Nephron progenitor cell (in vitro differentiated cells): ENCODE measurements at places on chromosomes 7 and 10.

DNA sequence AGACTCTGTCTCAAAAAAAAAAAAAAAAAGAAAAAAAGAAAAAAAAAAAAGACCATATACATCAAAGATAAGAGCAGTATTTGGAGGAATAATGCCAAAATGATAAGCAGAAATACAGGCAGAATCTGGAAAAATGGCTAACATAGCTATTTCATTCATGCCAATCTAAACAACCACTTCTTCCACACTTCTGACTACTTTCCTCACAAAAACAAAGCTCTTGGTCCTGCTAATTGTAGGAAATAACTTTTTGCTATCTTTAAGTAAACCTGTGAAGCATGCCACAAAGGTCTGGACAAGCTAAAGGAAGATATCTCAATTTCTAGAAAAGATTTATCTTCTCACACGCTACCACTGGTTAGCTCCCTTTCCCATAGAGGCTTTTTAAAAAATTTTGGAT lies 30.4 kb downstream of the MICU1 start:
- DNase-seq = no peak

DNA sequence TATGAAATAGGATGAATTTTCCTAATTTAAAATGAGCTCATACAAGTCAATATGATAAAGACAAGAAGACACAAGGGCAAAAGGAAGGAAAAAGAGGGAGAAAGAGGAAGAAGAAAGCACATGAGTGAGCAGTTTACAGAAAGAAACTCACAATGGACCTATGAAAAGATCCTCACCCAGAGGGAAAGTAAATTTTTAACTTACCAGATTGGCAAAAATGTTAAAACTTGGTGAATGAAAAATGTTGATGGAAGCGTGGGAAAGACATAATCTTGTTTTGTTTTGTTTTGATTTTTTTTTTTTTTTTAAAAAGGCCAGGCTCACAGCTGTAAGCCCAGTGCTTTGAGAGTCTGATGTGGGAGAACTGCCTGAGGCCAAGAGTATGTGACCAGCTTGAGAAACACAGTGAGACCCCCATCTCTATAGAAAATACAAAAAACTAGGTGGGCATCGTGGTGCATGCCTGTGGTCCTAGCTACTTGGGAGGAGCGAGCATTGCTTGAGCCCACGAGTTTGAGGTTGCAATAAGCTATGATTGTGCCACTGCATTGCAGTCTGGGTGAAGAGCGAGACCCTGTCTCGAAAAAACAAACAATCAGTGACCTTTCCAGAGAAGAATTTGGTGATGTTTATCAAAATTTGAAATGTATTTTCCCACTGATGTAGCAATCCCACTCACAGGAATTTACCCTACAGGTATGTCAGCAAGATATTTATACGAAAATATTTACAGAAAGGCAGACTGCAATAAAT lies 152.9 kb upstream of the ASAH2 start:
- DNase-seq = no peak

DNA sequence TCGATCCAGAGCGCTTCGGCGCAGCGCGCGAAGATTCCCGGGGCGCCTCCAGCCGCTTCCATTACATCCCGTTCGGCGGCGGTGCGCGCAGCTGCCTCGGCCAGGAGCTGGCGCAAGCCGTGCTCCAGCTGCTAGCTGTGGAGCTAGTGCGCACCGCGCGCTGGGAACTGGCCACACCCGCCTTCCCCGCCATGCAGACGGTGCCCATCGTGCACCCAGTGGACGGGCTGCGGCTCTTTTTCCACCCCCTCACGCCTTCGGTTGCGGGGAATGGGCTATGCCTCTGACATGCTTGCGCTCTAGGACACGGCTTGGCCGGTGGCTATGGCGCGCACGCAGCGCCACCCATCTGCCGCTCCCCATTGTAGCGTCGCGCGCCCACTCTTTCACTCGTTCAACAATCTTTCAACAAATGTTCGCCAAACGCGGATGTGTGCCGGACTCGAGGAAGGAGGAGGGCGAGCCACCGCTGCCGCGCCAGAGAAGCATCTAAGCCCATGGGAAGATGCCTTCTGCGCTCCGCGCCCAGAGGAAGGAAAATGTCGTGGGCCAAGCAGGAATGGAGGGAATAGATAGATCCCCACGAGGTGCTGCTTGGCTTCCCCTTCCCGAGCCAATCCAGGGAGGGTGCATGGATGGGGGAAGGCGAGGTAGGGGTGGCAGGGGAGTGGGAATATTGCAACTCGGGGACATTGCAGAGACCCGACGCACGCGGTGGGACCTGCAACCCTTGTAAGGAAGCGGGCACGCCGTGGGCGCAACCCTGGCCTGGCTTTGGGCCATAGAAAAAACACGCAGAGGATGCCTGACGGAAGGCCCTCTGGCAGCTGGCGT lies 5.1 kb upstream of the CYP26A1 start:
- peak; percentile 72 for DNase-seq

DNA sequence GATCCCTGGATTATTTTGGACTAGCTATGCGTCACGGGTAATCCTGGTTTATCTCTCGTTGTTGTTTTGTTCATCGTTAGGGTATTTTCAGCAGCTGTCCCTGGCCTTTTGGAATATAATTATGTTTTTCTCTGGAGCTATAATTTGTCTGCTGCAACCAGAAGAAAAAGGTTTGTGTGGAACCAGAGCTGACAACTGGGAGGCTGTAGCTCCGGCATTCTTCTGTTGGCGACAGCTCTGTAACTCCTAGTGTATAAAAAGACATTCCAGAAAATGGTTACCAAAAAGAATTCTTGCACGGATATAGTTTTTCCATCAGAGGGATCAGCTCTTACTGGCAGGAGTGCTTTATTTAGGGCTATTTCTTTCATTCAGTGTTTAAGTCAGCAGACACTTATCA lies 130.9 kb upstream of the PRR15 start:
- DNase-seq = no peak

DNA sequence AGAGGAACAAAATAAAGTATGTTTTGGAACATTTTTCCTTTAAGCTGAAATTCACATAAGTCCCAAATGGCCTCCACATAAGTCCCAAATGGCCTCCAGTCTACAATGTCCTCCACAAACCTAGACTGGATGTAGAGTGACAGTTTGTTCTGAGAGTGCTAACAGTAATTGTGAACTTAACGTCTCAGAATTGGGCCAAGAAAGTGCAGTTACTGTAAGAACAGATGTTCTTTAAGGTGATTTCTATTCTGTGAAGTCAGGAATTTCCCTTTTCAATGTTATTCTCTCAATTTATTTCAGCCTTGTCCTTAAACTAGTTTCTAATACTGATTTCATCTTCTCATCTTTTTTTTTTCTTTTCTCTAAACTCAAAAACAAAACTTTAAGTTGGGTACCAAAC lies 188.7 kb upstream of the SEMA3E start:
- DNase-seq = no peak

DNA sequence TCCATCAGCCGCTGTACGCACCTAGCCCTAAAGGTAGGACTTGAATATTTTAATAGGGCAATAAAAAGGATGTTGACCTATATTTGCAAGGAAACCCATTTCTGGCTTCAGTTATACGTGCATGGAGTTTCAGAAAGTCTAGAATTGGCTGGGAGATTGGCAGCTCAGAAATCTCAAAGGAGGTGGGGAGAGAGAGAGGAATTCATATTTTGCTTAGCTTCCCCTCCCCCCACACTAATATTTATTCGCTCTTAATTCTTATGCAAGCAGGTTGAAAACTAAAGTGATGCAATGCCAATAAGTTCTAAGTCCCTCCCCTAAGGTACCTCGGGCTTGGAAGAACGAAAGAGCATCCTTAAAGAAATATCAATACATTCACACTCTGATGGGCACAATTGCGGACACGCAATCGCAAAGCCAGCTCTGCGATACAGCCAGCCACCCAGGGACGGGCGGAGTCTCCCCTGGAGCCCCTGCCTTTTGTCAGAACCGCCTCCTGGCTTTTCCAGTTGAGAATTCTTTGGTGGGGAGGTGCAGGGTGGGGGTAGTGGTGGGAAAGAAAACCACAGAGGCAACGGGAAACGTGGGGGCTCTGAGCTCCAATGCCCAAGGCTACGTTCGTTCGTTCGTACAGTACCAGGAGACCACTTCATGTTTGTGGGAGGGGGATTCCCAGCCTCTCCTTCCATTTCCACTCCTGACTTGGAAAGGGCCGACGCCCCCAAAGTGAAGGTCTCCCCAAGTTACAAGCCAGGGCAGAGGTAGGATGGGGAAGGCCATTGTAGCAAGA lies 1.3 kb downstream of the SHH start:
- DNase-seq = no peak

GRCh38 chr7:158763454-158764033 lies 58.9 kb upstream of the NCAPG2 start:
- no peak for DNase-seq

DNA sequence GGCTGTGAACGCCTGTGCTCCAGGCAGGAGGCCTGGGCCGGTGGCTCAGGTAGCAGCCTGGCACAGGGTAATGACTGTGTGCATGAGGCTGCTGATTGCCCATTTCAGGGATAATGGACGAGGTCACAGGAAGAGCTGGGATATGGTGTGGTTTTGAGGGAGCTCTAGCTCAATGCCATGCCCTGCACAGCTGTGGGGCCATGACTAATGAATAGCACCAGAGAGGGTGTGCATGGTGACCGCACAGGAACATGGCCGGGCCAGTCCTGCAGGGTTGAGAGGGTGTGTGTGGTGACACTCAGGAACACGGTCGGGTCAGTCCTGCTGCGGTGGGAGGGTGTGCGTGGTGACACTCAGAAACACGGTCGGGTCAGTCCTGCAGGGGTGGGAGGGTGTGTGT lies 21.8 kb downstream of the NKX6-2 start:
- DNase-seq = no peak

- no peak for DNase-seq
Observed at GRCh38 chr7:41033500-41033899, 669.4 kb downstream of the INHBA start.

- DNase-seq = no peak
Observed at GRCh38 chr7:40720416-40720815, 585.6 kb downstream of the SUGCT start.

GRCh38 chr7:116859323-116859722 lies 3.1 kb upstream of the CAPZA2 start:
- DNase-seq = no peak

DNA sequence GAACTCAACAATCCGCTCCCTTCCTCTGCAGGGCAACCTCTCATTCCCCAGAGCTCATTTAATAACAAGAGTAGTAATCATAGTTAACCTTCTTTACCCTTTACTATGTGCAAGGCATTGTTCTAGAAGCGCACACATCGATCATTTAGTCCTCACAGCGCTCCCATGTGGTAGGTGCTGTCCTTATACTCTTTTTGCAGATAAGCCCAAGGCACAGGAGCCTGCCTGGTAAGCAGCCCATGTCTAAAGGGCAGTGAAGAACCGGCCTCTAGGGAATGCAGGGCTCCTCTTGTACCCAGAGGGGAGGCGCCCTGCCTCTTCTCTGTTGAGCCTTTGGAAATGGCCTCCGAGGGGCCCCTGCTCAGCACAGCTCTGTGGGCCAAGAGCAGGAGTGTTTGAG lies 14.3 kb downstream of the CHST3 start:
- DNase-seq = no peak

GRCh38 chr7:93448176-93448575 lies 126.3 kb downstream of the CALCR start:
- no peak for DNase-seq

DNA sequence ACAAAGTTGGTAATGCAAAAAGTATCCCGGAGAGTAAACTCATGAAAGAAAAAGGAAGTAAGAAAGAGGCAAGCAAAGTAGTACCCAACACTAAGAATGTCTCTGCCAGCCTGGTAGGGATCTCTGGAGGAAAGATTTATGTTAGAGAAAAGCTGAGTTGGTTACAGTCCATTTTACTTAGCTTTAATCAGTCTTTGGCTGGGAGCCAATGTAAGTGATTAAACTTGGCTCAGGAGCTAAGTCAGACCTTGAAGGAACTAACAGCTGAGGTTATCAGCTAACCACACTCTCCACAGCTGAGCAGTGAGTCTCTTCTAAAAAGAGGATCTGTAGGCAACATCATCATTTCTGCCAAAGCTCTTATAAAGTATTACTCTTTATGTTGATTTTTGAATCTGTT lies 148.0 kb downstream of the ANKRD7 start:
- DNase-seq = no peak

- no peak for DNase-seq
Observed at GRCh38 chr10:43068136-43068395, 8.8 kb upstream of the RET start.

GRCh38 chr10:114990586-114990985 lies 52.6 kb downstream of the TRUB1 start:
- no peak for DNase-seq

DNA sequence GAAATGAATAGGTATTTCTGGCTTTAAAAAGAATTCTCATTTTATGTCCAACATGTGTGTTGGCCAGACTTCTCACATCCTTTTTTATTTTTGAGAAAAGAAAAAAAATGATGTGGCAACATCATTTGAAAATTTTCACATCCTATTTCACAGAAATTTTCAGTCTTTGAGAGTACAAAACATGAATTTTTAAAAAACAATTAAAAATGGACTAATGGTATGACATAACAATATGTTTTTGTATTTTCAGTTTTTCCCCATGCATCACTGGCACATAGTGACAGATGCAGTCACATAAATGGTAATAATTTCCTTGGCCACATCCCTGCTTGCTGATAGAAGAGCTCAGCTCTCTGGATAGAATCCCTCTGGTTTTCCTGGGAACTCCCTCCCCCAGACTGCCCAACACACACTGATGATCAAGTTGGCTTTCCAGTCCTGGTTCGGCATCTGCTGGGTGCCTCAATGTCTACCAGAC lies 188.5 kb upstream of the AGR3 start:
- DNase-seq = no peak

DNA sequence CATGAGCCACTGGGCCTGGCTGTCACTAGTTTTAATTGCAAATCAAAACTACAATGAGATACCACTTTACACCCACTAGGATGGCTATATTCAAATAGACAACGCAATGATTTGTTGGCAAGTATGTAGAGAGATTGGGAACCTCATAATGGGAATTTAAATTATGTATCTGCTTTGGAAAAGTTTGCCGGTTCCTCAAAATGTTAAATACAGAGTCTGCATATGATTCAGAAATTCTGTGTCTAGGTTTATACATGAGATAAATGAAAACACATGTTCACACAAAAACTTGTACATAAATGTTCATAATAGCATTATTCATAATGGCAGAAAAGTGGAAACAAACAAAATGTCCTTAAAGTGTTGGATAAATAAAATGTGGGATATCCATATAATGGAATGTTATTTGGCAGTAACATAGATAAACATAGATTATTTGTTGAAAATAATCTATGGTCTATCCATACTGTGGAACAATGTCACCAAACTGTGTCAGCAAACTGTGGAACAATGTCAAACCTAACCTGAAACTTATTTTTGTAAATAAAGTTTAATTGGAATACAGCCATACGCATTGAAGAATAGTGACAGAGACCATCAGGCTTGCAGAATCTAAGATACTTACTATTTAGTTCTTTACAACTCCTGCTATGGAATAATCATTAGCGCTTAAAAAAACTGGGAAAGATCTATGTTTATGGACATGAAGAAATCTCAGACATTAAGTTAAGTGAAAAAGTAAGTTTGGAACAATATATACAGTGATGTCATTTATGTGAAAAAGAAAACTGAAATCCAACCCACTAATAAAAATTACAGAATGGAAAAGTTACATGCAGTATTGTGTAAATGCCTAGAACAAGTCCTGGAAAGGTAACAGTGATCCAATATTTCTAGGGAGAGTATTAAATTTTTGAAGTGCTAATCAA lies 70.9 kb downstream of the CCDC7 start:
- DNase-seq = no peak

- DNase-seq = no peak
Observed at GRCh38 chr7:27247452-27248426, 5.1 kb downstream of the EVX1 start.

GRCh38 chr10:5163487-5163886 lies 21.5 kb downstream of the AKR1C8 start:
- DNase-seq = no peak
